Sigmoid colon (tissue), 7 donors: ENCODE measurements at places on chromosomes 2 and 18. TPM values are rescaled to one million over a fixed set of nuclear protein-coding genes. Genes with fewer than 3 reads are reported as not detected.

DNA sequence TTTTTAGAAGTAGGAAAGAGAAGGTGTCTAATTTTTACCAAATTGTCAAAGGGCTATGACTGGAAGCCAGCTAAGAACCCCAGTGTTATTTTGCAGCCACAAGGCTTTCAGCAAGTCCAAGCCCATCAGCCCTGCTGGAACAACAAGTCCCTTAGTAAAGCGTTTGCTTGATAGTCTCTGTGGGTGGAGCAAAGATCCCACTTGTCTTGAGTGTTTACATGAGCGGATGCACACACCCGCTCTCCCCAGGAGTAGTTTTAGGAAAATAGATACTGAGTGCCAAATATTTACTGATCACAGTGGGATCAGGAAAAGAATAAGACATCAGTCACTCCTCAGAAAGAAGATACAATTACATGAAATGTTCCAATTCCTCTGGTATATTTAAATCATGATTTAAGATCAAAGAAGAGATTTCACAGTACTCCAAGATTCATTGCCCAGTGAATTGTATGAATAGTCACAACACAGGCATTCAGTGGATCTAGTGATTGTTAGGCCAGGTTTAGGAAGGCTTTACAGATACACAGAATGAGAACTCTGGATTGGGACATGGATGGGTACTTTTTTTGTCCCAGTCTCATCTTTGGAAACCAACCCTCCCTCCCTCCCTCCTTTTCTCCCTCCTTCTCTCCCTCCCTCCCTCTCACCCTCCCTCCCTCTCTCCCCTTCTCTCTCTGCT is 514.9 kb downstream of the PTPRM start:
- DNase-seq, result no peak

Gene OXER1
- polyA plus RNA-seq, result not detected

Gene C2orf78
- not detected for polyA plus RNA-seq

- no peak for DNase-seq
Observed at GRCh38 chr2:133139847-133140533, 428.3 kb downstream of the NCKAP5 start.

DNA sequence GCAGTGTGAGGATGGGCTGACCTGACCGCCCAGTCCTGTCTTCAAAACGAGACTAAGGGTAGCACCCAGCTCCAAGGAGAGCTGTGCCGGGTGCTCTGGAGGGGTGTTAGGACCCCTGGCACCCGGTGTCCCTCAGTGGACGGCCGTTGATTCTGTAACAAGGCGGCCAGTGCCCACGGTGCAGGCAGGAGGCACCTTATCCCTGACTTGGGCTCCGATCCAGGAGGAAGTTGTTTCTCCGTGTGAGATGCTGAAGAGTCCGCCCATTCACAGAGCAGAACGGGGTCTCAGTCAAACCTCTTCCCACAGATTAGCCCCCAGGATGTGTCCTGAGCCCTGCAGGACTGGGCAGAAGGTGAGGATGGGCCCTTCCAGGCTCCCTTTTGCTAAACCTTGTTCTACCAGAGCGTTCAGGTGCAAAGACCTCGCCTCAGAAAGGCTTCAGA is 123.0 kb downstream of the NFATC1 start:
- no peak for DNase-seq
